ENCODE measurements at places on chromosomes 7 and 10. TPM values are rescaled to one million over a fixed set of nuclear protein-coding genes. Genes with fewer than 3 reads are reported as not detected.
A peak's percentile ranks its signal among the peaks of the same experiment; 100 is the strongest.

Gene FFAR4
- total RNA-seq = 0.06 TPM

Gene ZNF716
- total RNA-seq = not detected

Gene OR9A2
- 0.50 TPM for total RNA-seq

Gene CPED1
- total RNA-seq = 26.5 TPM

Gene CCDC172
- total RNA-seq = not detected

Gene DPCD
- 57.2 TPM for total RNA-seq

Gene TAS2R5
- total RNA-seq = 3.7 TPM

Gene SHH
- total RNA-seq = 0.94 TPM

DNA sequence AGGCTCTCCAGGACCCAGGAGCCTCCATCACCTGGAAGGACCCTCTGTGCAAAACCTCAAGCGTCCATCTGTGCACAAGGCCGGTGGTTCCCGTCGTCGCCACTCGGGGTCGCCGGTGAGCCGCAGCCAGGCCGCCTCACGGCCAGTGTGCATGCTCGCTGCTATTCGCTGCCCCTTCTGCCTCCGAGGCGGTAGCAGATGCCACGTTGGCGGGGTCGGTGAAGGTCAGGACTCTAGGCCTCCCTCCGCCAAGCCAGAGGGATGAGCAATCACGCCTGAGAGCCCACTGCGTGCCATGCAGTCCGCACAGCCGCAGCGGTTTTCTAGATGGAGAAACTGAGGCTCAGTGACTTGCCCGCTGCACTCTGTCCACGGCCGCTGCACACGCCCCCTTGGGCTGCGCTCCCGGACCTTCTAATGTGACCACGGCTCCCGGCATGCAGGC lies 5.7 kb downstream of the UPK3B start:
- DNase-seq = peak; percentile 9

DNA sequence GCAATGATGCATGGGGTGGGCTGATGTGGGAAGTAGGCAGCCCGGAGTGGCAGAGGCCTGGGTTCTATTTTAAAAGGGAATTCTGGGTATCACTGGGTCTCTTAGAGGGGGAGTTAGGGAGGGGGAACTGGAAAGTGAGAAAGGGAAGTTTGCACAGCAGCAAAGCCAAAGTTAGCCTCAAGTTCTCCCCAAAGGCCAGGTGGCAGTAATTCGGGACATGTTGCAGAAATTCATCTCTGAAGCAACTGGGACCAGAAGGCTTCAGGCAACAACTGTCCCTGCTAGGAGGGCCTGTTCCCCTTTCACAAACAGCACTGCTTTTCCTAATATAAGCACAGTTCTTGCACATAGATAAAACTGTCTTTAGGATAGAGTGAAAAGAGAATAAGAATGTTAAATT lies 67.4 kb downstream of the NOD1 start:
- no peak for DNase-seq

DNA sequence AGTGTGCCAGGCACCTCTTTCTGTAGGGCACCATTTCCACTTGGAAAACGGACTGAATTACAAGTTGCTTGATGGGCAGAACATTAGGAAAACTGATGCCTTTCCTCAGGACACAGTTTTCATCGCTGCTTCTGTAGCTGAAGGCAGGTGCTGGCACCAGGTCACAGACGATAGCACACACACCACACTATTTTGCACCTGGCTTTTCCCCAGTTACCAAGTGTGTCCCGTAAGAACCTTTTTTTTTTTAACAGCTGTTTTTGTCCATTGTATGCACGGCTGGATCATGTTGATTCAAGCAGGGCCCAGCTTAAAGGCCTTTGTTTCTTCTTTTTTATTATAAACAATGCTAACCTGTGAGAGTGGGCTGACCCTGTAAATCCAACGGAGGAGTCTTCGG lies 1.3 kb upstream of the GET4 start:
- DNase-seq = no peak

DNA sequence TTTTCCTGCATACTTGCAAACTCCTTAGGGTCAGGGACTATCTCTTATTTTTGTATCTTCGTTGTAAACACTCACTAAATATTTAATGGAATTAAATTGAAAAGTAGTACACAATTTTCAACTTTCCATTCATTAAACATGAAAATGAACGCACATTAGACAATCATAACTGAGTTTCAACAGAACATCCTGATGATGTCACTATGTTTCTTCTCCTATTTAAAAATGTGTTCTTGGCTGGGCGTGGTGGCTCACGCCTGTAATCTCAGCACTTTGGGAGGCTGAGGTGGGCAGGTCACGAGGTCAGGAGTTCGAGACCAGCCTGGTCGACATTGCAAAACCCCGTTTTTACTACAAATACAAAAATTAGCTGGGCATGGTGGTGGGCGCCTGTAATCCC lies 14.1 kb upstream of the PURB start:
- no peak for DNase-seq

DNA sequence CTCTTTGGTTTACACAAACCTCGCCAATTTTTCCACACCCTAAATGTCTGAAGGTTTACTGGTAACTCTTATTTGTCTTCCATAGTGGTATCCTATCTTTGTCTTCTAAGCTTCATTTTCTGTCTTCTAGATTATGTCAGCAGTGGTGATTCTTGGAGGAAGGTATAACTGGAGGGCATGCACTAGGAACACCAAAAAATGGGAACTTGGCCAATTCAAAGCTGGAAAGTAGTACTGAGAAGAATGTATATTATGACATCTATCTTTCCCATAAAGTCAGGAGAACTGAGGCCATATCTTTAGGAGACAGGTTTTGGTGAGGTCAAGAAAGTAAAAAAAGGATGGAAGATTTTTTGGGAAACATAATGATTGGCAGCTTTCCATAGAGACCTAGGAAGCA lies 113.3 kb downstream of the CPEB3 start:
- DNase-seq = no peak

DNA sequence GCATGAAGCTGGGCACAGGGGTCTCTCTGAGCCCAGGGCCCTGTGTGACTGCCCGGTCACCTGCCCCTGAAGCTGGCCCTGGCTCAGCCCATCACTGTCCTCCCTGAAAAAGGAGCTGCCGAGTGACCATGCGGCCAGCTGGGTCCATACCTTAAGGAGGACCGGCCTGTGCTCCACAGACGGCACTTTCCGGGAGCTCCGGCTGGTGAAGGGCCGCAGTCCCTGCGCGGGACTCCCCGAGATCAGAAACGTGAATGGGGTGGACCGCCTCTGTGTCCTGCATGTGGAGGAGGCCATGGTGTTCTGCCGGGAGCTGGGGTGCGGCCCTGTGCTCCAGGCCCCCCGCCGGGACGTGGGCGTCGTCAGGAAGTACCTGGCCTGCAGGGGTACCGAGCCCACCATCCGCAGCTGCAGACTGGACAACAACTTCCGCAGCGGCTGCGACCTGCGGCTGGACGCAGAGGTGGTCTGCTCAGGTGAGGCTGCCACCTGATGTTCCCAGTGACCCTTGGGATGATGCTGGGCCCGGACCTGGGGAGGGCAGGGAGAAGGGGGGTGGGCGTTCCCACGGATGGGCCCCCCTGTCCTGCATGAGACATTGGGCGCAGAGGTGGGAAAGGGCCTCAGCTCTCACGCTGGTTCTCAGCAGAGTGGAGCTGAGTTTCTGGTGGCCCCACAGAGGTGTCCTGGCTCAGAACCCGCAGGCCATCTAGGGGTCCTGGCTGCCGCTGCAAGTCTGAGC lies 3.5 kb downstream of the SCART1 start:
- no peak for DNase-seq

GRCh38 chr10:75541411-75541810 lies 110.0 kb downstream of the LRMDA start:
- no peak for DNase-seq

GRCh38 chr10:131972474-131973071 lies 9.2 kb downstream of the BNIP3 start:
- peak; percentile 25 for DNase-seq

- DNase-seq = no peak
These were observed 41.8 kb upstream of the TSPAN13 start for GRCh38 chr7:16711730-16712129.

- no peak for DNase-seq
These were observed 444.6 kb downstream of the REEP3 start for GRCh38 chr10:63965846-63966245.

DNA sequence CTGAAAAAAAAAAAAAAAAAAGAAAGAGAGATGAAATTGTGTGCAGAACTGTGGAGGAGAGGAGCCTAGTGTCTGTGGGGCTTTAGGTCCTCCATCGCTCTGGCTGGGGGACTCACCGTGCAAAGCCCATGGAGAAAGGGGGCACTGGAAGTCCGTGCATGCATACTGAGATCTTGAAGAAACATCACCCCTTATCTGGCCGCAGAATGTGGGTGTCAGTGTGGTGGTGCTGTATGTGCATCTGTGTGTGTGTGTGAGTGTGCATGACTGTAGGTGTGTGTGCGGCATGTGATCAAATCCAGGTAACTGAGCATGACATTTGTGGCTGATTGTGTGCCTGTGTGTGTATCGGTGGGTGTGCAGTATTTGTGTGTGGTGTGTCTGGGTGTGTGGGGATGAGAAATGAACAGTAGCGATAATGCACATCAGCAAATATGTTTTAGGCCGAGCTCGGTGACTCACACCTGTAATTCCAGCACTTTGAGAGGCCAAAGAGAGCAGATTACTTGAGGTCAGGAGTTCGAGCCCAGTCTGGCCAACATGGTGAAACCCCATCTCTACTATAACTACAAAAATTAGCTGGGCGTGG lies 8.8 kb upstream of the CLDN3 start:
- DNase-seq = no peak

GRCh38 chr10:36089790-36090440 lies 447.8 kb upstream of the FZD8 start:
- DNase-seq = peak; percentile 83

GRCh38 chr7:68509054-68509453 lies 1089.2 kb upstream of the AUTS2 start:
- DNase-seq = no peak

DNA sequence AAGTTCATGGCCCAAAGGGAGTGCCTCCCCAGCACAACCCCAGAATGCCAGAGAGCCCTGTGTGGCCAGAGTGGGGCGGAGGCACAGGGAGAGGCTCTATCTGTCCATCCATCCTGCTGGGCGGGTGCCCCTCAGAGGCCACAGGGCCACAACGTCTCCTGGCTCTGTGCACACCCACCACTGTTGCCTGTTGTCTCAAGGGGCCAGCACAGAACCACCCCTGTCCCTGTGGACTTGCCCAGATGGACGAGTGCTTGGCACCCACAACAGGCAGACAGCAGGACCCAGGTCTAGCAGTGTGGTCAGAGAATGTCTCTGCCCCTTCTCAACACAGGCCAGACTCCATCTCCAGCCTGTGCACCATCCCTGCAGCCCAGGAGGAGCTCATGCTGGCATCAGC lies 92.8 kb downstream of the PAXIP1 start:
- no peak for DNase-seq

- DNase-seq = peak; percentile 73
These were observed 593 bp upstream of the CUX1 start for GRCh38 chr7:101816595-101817470.

- DNase-seq = no peak
These were observed 45.5 kb upstream of the PRSS1 start for GRCh38 chr7:142703655-142704305.

DNA sequence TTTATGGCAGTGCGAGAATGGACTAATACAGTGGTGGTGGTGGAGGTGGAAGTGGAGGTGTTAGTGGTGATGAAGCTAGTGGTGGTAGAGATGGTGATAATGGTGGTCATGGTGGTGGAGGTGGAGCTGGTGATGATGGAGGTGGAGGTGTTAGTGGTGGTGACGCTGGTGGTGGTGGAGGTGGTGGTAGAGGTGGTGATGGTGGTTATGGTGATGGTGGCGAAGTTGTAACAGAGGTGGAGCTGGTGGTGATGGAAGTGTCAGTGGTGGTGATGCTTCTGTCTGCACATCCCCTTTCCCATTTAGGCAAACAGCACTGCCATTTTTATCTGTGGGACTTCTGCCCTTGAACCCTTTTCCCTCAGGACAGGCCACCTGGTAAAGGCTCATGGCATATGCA lies 7.4 kb upstream of the PTPRN2 start:
- no peak for DNase-seq

DNA sequence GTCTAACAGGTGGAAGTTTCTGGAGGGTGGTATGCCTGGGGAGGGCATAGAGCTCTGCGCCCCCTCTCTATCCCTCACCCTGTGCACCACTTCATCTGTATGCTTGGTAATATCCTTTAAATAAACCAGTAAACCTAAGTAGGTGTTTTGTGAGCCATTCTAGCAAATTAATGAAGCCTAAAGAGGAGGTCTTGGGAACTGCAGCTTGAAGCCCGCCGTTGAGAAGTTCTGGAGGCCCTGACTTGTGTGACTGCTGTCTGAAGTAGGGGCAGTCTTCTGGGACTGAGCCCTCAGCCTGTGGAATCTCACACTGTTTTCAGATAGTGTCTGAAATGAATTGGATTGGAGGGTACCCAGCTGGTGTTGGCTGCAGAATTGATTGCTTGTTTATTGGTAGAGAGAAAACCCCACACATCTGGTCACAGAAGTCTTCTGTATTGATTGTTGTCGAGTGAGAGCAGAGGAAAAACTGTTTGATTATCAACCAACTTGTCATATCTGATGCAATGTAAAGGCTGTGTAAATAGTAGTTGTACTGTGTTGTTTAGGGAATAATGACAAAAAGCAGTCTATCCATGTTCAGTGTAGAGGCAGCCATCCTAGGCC lies 4.7 kb downstream of the CRCP start:
- DNase-seq = peak; percentile 43

DNA sequence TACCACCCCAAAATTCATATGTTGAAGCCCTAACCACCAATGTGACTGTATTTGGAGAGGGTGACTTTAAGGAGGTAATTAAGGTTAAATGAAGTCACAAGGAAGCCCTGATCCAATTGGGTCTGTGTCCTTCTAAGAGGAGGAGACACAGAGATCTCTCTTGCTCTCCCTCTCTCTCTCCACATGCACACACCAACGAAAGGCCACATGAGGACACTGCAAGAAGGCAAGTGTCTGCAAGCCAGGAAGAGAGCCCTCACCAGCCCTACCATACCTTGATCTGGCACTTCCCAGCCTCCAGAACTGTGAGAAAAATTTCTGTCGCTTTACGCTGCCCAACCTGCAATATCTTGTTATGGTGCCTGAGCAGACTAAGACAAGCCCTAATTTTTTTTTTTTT lies 56.0 kb upstream of the NEBL start:
- DNase-seq = no peak

- DNase-seq = no peak
These were observed 51.3 kb upstream of the FAM180A start for GRCh38 chr7:135799881-135800280.

DNA sequence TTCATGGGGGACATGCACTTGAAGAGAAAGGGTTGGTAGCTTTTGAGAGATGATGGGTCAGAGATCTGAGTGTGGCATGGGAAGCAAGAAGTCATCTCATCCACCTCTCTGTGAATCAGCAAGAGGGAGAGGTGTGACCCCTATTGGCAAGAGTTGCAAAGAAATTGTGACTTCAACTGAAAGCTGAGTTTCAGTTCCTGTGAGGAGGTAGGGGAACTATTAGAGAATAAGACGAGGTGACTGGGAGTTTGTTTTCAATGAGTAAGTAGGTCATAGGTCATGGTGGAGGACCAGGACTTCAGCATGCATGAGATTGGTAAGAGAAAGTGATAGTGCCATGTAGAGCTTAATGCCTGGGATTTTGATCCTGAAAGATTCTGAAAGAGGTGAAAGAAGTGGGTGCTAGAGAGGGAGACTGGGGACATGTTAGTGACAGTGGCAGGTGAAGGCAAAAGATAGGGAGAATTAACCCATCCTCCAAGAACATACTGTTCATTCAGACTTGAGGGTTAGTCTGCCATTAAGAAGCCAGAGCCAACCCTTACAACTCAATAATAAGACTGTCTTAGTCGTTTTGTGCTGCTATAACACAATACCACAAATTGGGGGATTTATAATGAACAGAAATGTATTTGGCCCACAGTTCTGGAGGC lies 75.5 kb upstream of the CAPZA2 start:
- no peak for DNase-seq

- DNase-seq = no peak
These were observed 316.9 kb upstream of the GRM3 start for GRCh38 chr7:86326847-86327246.
